ENCODE measurements at places on chromosomes 3 and 15. TPM values are rescaled to one million over a fixed set of nuclear protein-coding genes. Genes with fewer than 3 reads are reported as not detected.

SLC22A13 gene
- 0.64 TPM for total RNA-seq

PAQR9 gene
- total RNA-seq: not detected

TJP1 gene
- total RNA-seq: 118 TPM

ADAMTS7 gene
- total RNA-seq: 0.48 TPM

GRM2 gene
- total RNA-seq: 0.08 TPM

DNA sequence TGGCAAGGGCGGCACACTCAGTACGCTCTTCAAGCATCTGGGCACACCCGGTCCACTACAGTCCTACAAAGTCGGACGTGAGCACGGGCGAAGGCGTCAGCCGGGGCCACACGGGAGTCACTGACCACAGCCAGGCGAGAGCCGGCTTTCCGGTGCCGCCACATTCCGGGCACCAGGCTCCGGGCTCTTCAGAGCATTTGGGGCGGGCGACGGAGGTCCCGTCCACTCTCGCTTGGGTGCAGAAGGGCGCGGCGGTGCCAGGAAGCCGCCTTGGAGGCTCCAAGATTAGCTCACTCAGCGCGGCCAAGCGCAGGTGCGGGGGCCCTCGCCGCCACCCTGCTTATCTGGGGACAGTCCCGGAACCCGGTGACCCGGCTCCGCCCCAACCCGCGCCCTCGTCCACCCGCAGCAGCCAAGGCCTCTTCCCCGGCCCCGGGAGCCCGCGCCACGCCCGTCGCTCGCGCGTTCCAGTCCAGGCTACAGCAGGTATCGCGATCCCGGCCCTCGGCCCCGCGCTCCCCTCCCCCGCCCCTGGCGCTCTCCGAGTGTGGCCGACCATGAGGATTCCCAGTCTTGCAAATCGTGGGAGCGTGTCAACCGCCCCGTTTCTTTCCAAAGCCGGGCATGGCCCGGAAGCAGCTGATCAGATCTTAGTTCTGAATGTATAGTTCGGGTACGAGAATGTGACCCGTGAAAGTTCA lies at the start of gene ADPRH:
TSS of gene ADPRH (plus strand) at position 127 of the 701 bp plus-strand sequence. CDS start 2,678 bp downstream, outside the sequence.
- peak; percentile 93 for ATAC-seq

DNA sequence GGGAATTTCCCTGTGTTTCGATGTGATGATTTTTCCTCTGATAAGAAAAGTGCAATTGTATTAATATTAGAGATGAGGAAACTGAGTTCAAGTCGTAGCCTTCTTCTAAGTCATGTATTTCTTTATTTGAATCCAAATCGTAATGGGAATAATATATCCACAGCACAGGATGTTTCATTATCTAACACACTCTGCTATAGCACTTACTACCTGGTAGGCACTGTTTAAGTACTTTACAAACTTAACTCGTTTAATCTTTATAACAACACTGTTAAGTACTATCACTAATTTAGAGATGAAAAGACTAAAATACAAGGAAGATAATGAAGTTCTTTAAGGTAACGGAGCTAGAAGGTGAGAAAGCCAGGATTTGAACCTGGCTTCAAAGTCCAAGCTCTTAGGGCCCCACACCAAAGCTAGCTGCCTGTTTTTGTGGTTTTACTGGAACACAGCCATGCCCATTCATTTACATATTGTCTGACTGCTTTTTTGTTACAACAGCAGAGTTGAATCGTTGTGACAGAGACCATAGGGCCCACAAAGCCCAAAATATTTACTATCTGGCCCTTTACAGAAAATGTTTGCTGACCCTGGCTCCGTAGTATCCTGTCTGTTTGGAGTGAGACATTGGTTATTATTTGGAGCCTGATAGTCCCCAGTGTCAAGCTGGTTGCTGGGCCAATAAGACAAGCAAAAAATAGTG lies 9.6 kb upstream of the ATP13A3 start:
- ATAC-seq: no peak

GRCh38 chr3:40985195-40985594 lies 214.1 kb upstream of the CTNNB1 start:
- no peak for ATAC-seq

- ATAC-seq: peak; percentile 2
These were observed 919 bp downstream of the IDH2 start for GRCh38 chr15:90101130-90101968.

DNA sequence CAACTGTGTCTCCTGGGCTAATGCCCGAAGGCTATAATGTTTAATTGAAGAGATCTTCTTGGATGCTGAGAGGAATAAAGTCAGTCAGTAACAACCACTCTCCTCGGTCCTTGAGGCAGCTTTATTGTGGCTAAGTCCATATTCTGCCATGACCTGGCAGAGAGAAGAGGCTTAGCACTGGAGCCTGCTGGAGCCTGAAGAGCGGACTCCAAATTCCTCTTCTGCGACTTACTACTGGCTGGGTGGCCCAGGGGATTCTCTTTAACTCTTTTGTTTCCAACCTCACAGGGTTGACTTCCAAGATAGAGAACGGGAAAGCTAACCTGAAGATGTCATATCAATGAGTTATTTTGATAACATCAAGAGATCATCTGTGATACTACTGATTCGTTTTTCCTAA lies 71.1 kb downstream of the MYO1E start:
- no peak for ATAC-seq

GRCh38 chr15:88970232-88970631 lies 57.1 kb upstream of the MFGE8 start:
- no peak for ATAC-seq

DNA sequence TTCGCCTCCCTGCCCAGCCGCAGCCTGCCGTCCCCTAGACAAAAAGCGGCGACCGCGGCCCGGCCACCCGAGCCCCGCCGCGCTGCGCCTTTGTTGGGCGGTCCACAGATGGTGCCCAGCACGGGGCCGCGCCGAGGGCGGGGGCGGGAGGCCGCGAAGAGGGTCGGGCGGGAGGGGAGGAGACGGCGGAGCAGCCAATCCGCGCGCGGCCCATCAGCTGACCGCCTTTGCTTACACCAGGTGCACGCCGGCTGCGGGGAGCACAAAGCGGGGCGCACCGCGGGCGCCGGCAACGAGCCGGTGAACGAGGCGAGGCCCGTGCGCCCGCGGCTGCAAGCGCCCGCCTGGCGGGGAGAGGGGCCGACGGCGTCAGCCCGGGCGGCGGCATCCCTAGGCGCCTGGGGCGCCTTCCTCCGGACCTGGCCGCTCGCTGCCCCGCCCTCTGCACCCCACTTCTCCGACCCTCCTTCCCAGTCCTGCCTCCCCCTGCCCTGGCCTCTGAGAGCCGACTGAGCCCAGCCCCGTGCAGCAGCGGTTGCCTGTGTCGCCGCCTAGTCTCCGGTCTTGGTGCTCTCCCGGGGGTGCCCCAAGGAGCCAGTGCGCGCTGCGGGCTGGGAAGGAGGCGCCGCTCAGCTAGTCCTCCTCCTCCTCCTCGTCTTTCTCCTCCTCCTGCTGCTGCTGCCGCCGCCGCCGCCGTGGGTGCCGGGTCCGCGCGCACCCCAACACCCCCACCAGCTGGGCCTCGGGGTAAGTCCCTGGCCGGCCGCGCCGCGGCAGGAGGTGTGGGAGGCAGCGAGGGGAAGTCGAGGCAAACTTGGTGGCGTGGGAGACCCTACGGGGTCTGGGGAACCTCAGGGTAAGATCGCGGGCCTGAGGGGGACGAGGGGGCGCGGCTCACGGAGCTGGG lies at the start of gene LRRN1:
TSS of gene LRRN1 (plus strand) at position 259 of the 907 bp plus-strand sequence. CDS start 45,211 bp downstream, outside the sequence.
- peak; percentile 68 for ATAC-seq

- ATAC-seq: peak; percentile 48
These were observed at the start of gene ARNT2 for GRCh38 chr15:80404057-80404760. Gene ARNT2 (plus strand): TSS chr15:80404382. CDS start chr15:80404516, 134 bp downstream.

GRCh38 chr3:149564079-149564478 lies 89.6 kb downstream of the TM4SF4 start:
- ATAC-seq: no peak

DNA sequence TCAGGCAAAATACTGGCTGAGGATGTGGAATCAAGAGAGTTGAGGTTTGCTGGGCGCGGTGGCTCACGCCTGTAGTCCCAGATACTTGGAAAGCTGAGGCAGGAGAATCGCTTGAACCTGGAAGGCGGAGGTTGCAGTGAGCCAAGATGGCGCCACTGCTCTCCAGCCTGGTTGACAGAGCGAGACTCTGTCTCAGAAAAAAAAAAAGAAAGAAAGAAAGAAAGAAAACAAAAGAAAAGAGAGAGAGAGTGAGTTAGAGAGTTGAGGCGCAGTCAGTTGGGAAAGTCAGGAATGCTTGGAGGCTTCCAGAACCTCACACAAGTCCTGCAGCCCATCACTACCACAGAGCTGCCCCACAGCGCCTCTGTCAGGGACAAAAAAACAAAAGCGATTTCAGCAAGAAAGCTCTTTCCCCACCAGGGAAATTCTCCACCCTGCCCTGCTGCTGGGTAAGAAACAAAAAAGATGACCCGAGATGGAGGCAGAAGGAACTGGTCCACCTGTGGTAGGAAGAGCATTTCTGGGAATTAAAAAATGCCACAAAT lies 13.8 kb downstream of the HDC start:
- no peak for ATAC-seq

- peak; percentile 2 for ATAC-seq
These were observed 507 bp downstream of the SLC12A6 start for GRCh38 chr15:34336991-34337556.

DNA sequence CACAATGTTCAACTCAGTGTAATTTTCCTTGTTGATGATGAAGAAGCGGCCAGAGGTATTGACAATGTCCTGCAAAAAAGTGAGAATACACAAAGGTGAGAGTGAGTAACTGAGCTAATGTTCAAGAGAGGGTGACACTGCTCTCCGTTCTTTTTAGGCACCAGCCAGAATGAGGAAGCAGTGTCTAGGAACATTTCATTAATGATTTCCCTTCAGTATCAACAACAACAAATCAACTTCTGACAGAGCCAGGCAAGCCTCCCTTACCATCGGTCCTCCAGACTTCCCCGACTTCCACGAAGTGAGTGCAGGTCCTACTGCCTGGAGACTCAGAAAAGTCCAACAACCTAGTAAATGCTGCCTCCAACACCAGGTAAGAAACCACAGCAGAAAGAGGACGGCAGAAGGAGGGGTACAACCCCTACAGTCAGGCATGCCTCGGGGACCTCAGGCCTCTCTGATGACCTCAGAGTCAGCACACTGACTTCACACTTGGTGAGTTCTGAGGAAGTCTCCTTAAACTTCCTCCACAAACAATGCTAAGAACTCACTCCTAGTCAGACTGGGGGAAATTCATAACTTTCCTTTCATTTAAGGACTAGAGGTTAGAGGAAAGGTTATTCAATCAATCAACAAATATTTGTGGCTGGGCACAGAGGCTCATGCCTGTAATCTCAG lies 62.7 kb downstream of the NPTN start:
- ATAC-seq: no peak

GRCh38 chr15:40739854-40740253 lies 15.2 kb downstream of the RMDN3 start:
- ATAC-seq: no peak

DNA sequence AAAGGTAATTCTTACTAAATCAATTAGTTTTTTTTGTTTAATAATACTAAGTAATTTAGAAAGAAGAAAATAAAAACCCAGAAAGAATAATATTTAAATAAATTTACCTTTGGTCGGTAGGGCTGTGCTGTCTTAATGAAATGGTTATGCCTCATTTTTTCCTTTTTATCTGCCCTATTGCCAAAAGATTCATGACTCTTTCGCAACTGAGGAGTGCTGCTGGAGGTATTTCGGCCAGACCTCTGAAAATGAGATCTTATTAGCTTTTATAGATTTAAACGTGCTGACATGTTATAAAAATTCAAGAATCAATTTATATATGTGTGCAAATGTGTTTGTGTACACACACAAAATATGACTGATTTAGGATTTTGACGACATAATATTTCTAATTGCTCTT lies 67.1 kb upstream of the USP50 start:
- no peak for ATAC-seq

DNA sequence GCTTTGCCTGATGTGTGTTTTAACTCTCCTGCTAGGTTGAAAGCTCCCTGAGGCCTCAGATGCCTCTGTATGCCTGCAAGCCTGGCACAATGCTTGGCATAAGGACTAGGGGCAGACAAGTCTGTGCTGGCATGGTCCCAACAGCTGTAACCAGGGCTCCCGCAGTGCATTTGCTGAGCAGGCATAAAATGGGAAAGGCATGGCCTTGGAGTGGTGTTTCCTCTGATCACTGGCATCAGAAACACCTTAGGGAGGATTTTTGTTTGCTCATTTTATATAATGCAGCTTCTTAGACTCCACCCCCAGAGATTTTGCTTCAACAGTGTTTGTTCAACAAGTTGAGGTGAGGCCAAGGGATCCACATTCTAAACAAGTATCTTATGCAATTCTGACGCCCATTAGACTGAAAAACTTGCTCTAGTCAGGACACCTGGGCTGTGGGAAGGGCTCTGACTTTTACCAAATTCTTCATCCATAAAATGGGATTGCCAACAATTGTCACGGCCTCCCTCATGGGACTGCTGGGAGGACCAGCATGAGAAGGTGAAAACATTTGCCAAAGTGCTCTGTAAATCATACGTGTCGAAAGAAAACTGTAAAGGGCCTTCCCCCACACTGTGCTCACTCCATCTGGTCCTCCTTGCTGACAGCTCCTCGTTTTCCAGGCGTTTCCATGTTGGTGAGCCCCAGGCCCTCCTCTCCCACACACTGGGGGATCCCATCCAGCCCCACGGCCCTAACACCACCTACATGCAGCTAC lies 43.1 kb downstream of the STARD5 start:
- peak; percentile 54 for ATAC-seq

DNA sequence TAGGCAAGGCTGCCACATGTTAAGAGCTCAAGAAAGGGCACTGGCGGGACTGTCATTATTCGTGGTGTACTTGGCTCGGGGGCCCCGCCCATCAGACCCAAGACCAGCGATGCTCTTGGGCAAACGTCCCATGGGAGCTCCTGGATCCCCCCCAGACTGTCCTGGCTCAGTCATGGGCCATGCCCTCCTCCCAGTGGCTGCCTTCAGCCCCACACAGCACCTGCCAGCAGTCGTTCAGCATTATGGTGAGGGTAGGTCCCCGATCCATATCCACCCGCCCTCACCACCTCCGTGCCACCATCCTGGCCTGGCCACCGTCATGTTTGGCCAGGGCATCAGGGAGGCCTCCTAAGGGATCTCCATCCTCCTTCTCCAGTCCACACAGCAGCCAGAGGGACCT lies 51.4 kb upstream of the IQSEC1 start:
- ATAC-seq: no peak

GRCh38 chr15:78663703-78664102 lies 22.7 kb upstream of the CHRNB4 start:
- no peak for ATAC-seq
